ENCODE measurements at places on chromosomes 2 and 18.
A peak's percentile ranks its signal among the peaks of the same experiment; 100 is the strongest.

DNA sequence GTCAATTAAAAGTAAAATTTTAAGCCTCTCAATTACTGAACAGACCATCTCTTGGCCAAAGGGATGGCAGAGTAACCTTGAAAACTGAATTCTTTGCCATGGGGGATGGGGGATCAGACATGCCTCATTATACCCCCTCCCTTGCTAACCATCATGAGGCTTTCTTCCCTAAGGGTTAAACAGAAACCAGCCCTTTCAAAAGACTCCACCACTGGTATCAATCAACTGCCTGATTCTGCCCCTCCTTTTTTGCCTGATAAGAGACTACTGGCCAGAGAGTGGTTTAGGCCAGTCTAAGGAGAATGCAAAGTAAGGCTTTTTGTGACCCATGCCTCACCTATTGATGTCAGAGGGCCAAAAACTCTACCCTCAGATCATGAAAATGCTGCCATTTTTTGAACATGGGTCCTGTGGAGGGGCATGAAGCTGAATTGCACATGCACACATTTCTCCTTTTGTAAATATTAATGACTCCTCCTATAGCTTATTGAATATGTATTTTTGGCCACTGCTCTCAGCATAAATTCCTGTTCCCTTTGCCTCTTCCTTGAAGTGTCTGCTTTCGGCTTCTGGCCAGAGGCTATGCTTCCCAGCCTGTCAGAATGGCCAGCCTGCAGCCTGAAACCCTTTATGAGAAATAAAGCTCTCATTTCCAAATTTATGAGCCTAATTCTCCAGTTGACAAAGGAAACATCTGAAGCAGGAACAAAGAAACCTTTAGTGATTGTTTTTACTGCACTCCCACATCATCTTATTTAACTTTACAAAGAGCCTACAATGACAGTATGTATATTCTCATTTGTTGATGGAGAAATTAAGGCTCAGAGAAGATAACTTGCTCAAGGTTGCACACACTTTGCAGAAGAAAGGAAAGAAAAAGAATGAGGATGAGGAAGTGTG lies 270.7 kb upstream of the CELF4 start:
- DNase-seq = no peak

DNA sequence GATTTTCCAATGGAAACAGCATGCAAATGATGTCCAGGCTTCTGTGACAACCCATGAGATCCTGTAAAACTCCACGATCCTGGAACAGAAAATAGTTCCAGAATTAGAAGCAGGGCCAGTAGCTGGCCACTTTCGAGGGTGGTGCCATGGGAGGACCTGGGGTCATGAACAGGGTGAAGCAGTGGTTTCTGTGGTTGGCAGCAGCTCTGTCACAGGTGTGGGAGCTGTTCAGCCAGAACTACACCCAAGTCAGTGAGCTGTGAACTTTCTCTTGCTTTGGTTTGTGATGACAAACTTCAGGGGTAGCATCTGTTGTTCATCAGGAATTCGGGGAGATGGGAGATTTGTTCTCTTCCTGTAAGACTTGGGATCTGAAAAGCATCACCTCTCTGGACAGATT lies 314.4 kb upstream of the NT5C1B start:
- DNase-seq = no peak

- no peak for DNase-seq
Observed at GRCh38 chr18:2897448-2898185, 50.8 kb downstream of the EMILIN2 start.

DNA sequence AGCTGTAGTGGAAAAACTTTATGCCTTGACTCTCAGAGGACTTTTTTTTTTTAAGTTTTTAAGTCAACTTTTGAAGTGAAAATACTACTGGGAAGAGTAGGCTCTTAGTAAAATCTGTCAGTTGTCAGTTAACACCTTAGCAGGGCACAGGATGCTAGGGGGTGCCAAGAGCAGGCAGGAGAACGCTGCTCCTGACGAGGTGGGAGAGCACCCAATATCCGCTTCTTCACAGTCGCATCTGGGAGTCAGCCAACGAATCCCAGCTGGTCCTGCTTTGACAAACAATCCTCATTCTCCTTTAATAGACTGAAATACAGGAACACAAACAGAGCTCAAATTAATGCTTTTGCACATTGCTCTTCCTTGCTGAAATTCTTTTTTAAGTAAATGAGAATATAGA lies 709.5 kb upstream of the ACVR2A start:
- DNase-seq = peak; percentile 83

DNA sequence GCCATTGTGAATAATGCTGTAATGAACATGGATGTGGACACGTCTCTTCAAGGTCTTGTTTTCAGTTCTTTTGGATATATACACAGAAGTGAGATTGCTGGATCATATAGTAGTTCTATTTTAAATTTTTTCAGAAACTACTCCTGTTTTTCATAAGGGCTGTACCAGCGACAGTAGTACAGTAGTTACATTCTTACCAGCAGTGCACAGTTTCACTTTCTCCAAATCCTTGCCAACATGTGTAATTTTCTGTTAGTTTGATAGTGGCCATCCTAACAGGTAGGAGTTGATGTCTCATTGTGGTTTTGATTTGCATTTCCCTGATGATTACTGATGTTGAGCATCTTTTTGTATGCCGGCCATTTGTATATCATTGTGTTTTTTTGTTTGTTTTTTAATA lies 81.7 kb downstream of the EPC2 start:
- DNase-seq = no peak

- no peak for DNase-seq
Observed at GRCh38 chr2:64668542-64668941, 14.8 kb upstream of the SERTAD2 start.

DNA sequence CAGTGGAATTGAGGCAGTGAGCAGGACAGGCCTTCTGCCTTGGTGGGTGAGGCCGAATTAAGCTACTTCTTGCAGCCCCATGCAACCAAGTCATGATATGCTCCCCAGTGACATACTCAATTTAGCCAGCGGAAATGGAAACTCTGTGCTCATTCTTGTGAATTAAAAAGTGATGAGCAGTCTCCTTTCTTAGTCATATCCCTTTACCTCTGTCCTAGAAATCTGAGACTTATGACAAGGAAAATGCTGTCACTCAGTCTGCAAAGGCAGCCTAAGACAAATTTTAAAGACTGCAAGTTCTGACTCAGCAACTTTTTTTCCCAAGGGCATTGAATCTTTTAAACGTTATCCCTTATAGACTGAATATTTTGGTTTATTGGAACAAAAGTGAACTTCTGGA lies 218.2 kb downstream of the SH3BP4 start:
- DNase-seq = no peak

DNA sequence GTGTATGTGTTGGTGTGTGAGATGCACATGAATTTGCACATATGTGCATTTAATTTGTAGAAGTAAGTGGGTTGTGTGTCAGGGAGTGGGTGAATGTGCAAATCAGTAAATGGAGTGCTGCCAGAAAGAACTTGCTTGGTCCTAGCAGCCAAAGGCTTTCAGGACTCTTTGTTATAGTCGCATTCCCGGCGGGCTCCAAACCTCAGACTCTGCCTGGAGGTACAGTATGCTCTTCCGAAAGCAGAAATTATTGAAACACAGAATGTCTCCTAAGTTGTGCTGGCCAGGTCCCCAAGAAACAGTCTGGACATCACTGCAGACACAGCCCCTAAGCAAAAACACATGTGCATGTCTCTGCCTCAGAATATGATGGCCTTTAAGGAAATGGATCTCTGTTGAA lies 232.4 kb downstream of the INSIG2 start:
- no peak for DNase-seq

DNA sequence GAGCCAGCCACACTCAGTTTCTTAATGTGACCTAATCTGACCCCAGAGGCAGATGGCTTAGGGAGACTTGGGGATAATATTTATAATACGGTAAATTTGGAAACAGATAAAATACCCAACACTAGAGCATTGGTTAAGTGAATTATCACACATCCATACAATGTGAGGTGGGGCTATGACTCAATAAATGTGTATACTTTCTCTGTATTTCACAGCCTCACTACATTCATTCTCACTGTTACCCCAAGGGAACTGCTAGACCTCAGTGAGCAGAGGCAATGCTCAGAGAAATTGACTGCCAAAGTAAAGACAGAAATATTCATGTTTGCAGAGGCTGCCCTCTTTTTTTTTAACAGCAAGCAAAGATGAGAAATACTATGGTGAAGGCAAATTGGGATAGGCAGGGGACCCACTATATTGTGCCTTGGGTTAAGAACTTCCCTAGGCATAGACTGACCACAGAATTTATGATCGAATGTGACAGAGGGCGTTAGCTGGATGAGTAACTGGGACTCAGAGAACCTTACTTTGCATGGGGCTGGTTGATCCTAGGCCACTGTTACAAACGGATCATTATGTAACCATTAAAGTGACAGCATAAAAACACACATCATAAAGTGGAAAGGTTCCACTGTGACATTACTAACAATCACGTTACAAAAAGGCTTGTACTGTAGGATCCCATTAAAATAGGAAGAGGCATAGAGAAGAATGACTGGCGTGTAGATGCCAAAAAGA lies 246.0 kb upstream of the LYPD1 start:
- no peak for DNase-seq

DNA sequence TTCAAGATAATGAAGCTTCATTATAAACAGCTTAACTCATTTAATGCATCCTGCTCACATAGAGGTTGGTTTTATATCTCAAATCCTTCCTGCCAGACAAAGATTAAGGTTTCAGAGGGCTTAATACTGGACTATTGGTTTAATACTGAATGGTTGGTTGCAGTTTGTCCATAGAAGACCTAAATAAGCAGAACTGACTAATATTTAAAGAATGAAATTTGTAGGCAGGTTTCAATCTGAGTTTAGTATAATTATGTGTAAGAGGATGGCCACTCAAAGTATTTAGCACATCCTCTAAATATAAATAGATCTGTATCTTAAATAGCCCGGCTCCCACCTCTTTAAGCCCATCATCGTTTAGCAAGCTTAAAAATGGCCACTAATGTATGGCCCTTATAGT lies 92.5 kb downstream of the EPB41L5 start:
- DNase-seq = no peak

DNA sequence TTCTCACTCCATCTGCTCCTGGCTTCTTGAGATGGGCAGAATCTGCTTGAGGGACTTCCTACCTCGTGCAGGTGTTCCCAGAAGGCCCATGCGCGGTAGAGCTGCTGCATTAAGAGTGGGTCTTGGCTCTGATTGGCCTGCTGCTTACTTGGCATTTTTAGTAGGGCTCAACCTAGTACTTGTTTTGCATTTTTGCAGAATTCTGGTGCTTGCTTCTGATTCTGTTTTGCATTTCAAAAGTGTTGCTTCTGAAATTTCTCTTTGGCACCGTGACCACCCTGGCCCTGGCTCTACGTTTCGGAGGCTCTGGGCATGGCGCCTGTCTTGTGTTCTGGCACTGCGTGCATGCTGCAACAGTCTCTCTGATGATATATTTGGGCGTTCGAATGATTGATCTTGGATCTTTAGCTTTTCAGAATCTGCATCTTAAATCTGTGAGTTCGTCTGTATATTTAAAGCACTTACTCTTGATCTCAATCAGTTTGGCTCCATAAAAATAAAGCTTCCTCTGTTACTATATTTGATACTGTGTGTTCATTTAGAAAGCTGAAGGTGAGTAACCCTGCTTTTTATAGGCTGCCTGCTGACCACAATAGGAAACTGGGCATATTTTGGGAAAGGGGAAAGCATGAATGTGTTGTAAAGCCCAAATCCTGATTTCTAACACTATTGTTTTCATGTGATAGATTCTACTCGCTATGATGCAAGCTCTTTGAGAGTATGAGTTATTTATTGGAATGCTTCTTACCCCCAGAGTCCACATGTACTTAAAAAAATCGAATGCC lies 22.2 kb downstream of the EFR3B start:
- DNase-seq = no peak

DNA sequence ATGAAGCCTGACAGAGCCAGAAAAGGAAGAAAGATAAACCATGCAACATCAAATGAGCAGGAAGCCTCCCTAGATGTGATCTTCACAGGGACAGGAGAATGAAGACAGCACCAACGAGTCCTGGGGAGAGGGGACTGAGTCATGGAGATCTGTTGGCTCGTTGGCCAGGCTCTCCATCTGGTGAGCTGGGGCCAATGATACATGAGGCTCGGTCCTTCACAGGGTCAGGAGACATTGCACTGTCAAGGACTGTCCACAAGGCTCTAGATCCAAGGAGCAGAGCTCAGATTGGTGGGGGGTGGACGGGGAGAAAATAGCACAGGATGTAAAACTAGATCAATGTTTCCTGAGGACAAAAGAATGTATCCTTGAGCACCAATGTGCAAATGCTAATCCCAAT lies 735 bp downstream of the CD207 start:
- no peak for DNase-seq

DNA sequence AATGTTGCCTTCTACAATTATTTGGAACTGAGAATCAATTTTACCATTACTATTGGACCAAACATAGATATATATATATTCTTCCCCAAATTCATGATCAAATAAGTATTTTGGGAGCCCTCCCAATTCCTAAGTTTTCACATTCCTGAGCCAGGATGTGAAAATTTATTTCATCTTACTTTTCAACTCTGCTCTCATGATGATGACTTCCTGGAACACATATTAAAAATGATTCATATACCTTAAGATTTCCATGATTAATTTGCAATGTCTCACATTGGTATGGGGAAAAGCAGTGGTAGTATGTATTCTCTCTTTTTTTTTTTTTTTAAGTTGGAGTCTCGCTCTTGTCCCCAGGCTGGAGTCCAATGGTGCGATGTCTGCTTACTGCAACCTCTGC lies 596.1 kb upstream of the ZEB2 start:
- DNase-seq = no peak

DNA sequence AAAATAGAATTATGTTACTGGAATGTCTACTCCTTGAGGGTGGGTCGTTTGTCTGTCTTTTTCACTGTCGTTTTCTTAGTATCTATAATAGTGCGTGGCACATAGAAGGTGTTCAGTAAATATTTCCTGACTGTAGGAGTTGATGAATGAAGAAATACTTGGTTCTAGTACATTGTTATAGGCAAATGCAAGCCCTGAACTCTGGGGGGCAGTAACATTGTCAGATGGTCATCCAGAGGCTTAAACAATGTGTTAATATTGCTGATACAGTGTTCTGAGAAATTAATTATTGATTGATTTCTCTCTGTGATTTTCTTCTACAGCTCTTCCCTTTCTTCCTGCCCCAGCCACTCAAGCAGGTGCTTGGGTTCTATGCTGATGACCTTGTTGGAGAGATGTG lies 24.4 kb upstream of the THOC1 start:
- DNase-seq = no peak

DNA sequence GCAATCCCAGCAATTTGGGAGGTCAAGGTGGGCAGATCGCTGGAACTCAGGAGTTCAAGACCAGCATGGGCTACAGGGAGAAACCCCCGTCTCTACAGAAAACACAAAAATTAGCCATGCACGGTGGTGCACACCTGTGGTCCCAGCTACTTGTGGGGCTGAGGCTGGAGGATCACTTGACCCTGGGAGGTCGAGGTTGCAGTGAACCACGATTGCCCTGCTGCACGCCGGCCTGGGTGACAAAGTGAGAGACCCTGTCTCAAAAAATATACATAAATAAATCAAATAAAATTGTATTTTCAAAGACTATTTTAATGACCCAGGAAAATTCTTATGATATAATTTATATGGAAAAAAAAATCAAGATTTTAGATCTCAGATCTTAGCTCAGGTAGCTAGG lies 191.5 kb downstream of the ZFP36L2 start:
- DNase-seq = no peak

- no peak for DNase-seq
Observed at GRCh38 chr18:34913837-34914661, 127.2 kb upstream of the MAPRE2 start.

Data from COR-L47 (cell line).